Mucosa of descending colon (tissue), 3 donors: ENCODE measurements at places on chromosomes 12 and 14. TPM values are rescaled to one million over a fixed set of nuclear protein-coding genes. Genes with fewer than 3 reads are reported as not detected.

DNA sequence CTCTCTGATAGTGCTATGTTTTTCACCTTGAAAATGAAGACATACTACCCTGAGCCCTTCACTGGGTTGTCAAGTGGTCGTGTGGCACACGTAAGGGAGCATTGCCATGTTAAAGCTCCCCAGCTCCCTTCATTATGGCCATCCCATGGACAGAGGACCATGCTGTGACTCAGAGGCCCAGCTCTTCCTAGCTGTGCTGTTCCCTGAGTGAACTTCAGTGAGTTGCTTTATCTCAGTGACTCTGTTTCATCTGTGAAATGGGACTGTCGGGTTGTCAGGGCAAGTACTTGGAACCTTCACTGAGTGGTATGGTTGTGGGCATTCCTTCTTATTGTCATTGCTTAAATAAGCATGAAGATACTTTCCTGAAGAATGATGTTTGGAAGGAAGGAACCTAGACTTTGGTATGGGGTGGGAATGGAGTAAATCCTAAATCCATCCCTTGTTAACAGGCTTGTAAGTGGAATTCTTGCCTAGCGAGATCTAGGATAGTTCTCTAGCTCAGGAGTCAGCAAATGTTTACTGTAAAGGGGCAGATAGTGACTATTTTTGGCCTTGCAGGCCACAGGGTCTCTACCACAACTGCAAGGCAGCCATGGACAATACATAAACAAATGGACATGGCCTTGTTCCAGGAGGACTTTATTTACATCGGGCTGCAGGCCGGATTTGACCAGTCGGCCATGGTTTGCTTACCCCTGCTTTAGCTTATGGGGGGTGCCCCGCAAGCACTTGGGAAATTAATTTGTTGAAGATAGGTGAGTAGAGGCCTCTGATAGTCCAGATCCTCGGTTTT is 283.5 kb downstream of the ZFP36L1 start:
- DNase-seq, result no peak

DNA sequence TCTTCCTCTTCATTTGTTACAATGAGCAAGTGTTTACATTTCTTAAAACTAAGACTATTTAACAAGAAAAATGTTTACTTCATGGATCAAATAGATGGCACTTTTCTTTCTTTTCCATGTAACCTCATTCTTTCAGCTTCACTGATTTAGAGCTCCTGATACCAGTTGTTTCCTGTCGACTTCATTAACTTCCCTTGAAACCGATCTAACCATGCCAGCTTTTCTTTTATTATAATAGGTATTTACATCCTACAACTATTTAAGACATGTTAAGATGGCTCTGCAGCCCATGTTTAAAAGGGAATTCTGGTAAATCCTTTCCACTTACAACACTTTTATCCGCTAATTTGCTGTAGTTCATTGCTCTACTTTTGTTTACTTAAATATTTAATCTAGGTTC is 107.3 kb upstream of the DCN start:
- no peak for DNase-seq

DNA sequence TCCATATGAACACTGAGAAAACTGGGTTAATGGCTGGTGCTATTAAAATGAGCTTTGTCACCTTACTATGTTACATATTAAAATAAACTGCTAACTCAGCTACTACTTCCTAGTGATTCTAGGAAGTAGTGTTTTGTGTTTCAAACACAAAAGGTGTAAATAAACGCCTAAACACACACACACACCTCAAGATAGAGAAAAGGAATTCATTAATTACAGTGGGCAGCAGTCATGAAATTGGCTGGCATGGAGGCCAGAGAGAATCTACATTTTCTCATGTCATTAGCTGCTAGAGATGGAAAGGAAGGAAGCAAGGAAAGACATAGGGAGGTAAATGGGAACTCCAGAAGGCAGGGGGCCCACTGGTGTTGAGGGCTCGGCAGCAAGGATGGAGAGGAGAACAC is 787 bp upstream of the PRMT5 start:
- no peak for DNase-seq

GRCh38 chr12:20409607-20410377 is 41.5 kb downstream of the PDE3A start:
- no peak for DNase-seq

GRCh38 chr14:97415907-97416306 is 618.7 kb downstream of the VRK1 start:
- no peak for DNase-seq

DNA sequence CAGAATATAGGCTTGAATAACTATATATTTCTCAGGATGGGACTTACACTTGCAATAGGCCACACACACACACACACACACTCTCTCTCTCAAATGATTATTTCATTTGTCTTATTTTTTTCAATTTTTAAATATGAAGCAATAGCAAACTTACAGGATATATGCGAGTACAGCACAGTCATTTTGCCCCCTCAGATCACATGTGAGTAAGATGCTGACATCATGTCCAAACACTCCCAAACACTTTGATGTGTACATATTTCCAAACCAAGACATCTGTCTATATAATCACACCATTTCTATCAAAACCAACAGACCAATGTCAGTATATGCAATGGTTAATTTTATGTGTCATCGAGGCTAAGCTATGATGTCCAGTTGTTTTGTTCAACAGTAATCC is 1535.9 kb upstream of the FLRT2 start:
- DNase-seq, result no peak

DNA sequence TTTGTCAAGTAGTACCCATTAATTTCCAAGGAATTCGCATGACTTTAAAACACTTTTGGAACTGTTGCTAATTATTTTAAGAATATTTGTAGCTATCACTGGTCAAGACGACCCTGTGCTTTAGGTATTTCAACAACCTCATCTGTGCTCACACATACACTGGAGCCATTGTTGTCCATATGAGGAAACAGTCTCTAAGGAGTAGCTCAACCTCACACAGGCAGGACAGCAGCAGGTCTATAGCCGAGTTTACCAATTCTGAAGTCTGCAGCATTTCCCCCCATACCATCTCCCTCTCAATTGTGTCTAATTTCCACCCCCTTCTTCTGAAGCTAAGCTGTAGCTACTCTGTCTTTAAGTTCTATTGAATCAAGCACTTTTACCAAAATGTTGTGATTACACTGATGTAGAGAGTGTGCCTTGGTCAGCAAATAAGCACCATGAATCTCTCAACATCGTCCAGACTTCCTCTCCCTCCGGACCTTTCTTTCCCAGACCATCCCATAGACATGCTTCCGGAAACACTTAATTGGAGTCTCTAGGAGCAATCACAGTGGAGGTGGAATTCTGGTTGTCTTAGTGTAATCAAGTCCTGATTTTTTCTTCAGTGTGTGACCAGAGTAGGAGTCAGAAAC is 48.5 kb upstream of the NUAK1 start:
- DNase-seq, result no peak

GRCh38 chr14:101927859-101928258 is 36.5 kb upstream of the DYNC1H1 start:
- peak; percentile 70 for DNase-seq

DNA sequence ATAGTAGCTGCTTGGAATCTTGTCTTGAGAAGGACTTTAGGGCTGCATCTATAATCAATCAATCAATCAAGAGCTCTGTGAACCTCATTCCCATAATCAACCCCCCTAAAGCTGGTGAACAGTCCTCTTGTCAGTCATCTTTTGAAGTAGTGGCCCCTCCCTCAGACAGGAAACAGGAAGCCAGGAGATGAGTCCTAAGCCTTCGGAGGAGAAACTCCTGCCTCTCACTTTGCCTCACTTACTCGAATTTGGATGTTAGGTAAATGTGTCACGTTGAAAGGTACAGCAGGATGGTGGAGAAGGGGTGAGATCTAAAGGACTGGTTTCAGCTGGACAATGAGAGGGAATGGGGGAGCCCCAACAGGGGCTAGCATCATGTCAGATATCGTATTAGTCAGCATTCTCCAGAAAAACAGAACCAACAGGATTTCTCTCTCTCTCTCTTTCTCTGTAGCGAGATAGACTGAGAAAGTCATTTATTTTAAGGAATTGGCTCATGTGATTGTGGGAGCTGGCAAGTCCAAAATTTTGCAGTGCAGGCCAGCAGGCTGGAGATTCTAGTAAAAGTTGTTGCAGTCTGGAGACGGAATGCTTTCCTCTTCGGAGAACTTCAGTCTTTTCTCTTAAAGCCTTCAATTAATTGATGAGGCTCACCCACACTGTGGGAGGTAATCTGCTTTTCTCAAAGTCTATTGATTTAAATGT is 144.4 kb upstream of the PWP1 start:
- no peak for DNase-seq

- no peak for DNase-seq
Measured at GRCh38 chr12:92452763-92453162, 250.0 kb upstream of the PLEKHG7 start.

GRCh38 chr12:67434671-67435370 is 165.7 kb downstream of the CAND1 start:
- no peak for DNase-seq

DNA sequence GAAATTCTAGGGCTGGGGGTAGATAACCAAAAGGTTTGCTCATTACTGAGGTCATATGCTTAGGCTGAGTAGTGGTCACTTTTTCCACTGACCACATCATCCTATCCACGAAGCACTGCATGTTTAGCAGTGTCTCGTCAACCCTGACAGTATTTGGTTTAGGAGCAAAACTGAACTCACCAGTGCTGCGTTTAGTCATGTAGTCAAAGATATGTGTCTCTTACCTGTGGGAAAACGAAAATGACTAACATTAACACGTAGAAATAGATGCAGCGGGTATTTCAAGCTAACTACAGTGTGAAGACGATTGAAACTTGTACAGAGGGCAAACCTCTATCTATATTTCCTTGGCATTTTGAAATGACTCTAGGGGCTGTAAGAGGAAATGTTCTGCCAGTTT is 34.6 kb downstream of the MTHFD1 start:
- DNase-seq, result no peak

- no peak for DNase-seq
Measured at GRCh38 chr14:49193332-49194065, 392.7 kb downstream of the RPS29 start.

DNA sequence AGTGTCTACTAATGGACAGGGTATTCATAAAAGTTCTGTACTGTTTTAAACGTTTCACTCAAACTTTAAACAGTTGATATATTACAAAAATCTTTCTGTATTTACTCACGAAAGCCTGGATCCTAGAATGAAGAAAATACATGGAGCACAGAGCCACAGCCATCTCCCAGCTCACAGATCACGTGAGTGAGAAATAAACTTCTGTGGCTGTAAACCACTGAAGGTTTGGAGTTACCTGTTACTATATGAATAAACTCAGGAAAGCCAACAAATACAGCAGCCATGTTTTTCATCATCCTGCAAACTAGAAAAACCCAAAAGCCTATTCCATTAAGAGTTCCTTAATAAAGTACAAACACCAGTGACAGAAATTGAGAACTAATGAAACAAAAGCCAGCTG is 867 bp upstream of the TDG start:
- DNase-seq, result no peak

GRCh38 chr14:90624732-90625400 is 191.4 kb downstream of the TTC7B start:
- no peak for DNase-seq

DNA sequence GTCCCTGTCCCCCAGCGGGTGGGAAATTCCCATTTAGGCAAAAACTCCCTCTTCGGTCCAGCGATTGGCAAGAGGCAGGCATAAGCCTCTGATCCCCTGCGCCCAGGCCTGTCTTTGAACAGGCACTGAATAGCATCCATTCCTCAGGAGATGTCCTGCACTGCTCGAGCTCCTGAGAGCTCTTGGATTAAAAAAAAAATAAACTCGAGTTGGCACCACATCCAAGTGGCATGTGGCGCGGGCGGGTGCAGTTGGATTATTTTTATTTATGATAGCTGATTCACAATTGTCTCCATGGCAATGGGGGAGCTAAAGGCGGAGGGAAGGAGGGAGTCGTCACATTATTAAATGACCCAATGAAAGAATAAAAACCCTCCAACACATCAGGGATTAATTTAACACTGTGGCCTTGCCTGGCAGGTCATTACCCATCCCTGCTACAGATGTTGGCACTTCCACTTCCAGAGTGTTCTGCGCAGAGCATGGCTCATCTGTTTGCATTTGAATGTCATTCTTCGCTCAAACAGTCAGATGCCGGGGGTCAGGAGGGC is 207.2 kb downstream of the AACS start:
- DNase-seq, result no peak

GRCh38 chr14:38255408-38255672 is 553 bp downstream of the CLEC14A start:
- no peak for DNase-seq

- no peak for DNase-seq
Measured at GRCh38 chr12:22329621-22330020, 4.9 kb downstream of the ST8SIA1 start.

DNA sequence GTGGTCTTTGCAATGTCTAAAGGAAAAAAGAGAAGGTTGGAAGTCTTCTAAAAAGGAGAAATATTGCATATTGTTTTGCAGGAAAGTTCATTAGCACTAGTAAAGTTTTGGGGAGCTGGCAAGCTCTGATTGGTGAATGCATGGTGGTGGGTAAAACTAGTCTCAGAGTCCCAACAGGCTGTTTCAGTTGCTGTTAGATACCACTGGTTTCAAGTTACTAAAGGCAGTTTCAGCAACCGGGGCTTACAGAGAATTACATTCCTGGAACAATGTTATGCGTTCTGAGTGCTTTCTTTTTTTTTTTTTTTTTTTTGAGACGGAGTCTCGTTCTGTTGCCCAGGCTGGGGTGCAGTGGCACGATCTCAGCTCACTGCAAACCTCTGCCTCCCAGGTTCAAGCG is 208.2 kb downstream of the EPS8 start:
- DNase-seq, result no peak

GRCh38 chr14:81400852-81401251 is 728 bp upstream of the STON2 start:
- DNase-seq, result peak; percentile 73

DNA sequence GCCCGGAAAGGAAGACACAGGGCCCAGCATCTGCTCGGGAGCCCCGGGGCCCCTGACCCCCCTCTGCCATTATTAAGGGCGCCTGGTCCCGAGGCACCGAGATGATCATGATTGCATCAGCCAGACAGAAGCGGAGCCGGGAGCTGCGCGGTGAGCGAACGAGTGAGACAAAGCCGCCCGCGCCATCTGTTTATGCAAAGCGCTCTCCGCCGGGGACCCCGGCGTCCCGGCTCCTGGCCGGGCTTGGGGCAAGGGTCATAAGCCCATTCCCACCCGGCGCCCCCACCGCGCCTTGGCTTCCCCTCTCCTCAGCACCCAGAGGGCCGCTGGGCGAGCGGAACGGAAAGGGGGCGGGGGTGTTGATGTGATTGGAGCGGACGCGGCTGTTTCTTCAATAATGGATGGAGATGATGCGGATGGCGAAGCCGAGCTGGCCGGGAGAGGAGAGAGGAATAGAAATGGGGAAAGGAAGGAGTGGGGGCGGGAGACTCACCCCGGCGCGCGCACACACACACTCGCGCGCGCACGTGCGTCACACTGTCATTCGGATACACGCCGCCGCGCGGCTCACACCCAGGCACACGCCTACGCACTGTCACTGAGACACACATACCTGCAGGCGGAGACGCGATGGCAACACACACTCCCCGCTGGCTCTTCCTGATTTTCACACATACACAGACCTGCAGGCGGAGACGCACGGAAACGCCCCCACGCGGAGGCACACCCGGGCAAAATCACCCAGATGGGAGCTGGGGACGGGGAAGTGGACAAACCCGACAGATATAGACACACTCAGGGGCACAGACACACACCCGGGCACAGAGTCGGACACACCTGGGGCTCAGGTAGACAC is 10.7 kb downstream of the STAC3 start:
- DNase-seq, result peak; percentile 83

GPHN gene
- 32.8 TPM for total RNA-seq

LRIG3 gene
- 95.8 TPM for total RNA-seq

TAS2R42 gene
- total RNA-seq, result not detected

ABHD4 gene
- total RNA-seq, result 28.4 TPM

CCDC88C gene
- total RNA-seq, result 56.6 TPM

KRT79 gene
- not detected for total RNA-seq

FGF23 gene
- not detected for total RNA-seq
